ENCODE measurements at places on chromosomes 12 and 14. TPM values are rescaled to one million over a fixed set of nuclear protein-coding genes. Genes with fewer than 3 reads are reported as not detected.

GRCh38 chr12:8844665-8845064 is 22.2 kb downstream of the A2ML1 start:
- no peak overlapping the region for H3K27ac ChIP-seq
- DNase-seq, result no peak
- no peak overlapping the region for H3K4me3 ChIP-seq
- no peaks in the 10 kb centered on the region for H3K4me1 ChIP-seq

DNA sequence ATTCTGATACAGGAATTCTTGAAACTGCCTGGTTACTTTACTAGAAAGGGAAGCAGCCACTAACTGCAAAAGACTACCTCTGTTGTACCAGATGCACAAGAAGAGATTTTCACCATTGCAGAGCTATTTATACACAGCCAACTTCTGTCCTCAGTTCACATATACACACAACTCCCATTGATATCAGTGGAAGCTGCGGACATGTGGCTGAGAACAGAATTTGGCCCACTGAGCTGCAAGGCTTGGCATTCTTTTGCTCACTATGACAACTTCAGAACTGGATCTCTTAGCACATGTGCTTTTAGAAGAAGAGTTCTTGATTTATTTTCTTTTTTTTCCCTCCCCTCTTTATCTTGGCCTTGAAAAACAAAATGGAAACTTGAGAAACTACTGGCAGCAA is 28.3 kb downstream of the PTPRO start:
- H3K4me3 ChIP-seq, result peak overlapping the region; percentile 1
- no peaks in the 10 kb centered on the region for H3K27me3 ChIP-seq
- peaks cover 4% of the 10 kb centered on the region for H3K4me1 ChIP-seq

IL26 gene
- total RNA-seq, result not detected

TPPP2 gene
- not detected for total RNA-seq

- no peak for DNase-seq
- H3K27me3 ChIP-seq, result no peaks in the 10 kb centered on the region
- no peak overlapping the region for H3K27ac ChIP-seq
- no peaks in the 10 kb centered on the region for H3K4me1 ChIP-seq
- no peaks in the 10 kb centered on the region for H3K36me3 ChIP-seq
Measured at GRCh38 chr12:21296751-21297406, 37.8 kb downstream of the SLCO1A2 start.

MYO1A gene
- total RNA-seq, result not detected

DNA sequence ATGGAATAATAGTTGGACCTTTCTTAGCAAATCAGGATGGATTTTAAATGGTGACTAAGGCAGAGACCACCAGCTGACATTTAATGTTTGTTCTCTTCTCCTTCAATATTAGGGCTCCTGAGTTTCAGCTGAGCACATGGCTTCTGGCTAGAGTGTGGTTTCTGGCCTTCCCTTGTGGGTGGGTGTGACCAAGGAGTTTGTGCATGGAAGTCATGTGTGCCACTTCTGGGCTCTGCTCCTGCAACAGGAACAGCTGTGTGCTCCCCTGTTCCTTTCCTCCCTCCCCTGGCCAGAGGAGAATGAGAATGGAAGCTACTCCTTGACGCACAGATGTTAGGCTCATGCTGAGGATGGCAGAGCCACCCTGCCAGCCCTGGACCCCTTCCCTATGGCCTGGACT is 44.2 kb downstream of the CCDC175 start:
- H3K27me3 ChIP-seq, result no peaks in the 10 kb centered on the region
- H3K36me3 ChIP-seq, result no peaks in the 10 kb centered on the region
- no peaks in the 10 kb centered on the region for H3K4me1 ChIP-seq
- no peak overlapping the region for H3K4me3 ChIP-seq
- no peak overlapping the region for H3K27ac ChIP-seq

DNA sequence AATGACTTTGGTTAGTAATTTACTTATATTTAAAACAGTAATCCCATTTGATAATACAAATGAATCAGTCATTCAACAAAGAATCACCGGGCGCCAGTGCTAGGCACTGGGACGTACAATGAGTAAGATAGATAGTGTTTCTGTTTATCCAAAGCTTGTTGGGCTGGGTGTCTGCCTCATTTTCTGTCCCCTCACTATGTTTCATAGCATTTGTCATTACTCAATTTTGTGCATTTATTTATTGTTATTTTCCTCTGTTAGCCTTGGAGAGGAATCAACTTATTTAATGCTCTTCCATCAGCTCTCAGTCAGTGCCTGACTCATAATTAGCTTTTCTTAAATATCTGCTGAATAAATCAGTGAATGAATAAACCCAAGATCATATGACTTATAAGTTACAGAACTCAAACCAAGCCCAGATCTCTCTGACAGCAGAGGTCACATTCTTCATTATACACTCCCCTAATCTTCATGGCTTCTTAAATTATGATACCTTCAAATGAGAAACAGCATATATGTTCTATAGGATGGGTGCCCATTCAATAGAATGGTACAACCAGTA is 86.2 kb downstream of the TSPAN8 start:
- no peaks in the 10 kb centered on the region for H3K4me1 ChIP-seq
- no peak for DNase-seq
- no peak overlapping the region for H3K27ac ChIP-seq
- no peaks in the 10 kb centered on the region for H3K36me3 ChIP-seq
- no peaks in the 10 kb centered on the region for H3K27me3 ChIP-seq
- H3K4me3 ChIP-seq, result no peak overlapping the region

FIGNL2 gene
- total RNA-seq, result not detected

- no peaks in the 10 kb centered on the region for H3K27me3 ChIP-seq
- H3K27ac ChIP-seq, result no peak overlapping the region
- DNase-seq, result no peak
- no peak overlapping the region for H3K4me3 ChIP-seq
Measured at GRCh38 chr12:69397978-69398377, 38.4 kb downstream of the YEATS4 start.

GRCh38 chr12:32558903-32559302 is 120.2 kb upstream of the DNM1L start:
- no peaks in the 10 kb centered on the region for H3K27me3 ChIP-seq
- H3K4me1 ChIP-seq, result peaks cover 8% of the 10 kb centered on the region
- DNase-seq, result no peak
- H3K4me3 ChIP-seq, result peak overlapping the region; percentile 6
- H3K36me3 ChIP-seq, result peaks cover 8% of the 10 kb centered on the region

GRCh38 chr14:33879684-33880286 is 71.1 kb downstream of the EGLN3 start:
- H3K4me1 ChIP-seq, result no peaks in the 10 kb centered on the region
- H3K27me3 ChIP-seq, result no peaks in the 10 kb centered on the region
- no peaks in the 10 kb centered on the region for H3K36me3 ChIP-seq

DNA sequence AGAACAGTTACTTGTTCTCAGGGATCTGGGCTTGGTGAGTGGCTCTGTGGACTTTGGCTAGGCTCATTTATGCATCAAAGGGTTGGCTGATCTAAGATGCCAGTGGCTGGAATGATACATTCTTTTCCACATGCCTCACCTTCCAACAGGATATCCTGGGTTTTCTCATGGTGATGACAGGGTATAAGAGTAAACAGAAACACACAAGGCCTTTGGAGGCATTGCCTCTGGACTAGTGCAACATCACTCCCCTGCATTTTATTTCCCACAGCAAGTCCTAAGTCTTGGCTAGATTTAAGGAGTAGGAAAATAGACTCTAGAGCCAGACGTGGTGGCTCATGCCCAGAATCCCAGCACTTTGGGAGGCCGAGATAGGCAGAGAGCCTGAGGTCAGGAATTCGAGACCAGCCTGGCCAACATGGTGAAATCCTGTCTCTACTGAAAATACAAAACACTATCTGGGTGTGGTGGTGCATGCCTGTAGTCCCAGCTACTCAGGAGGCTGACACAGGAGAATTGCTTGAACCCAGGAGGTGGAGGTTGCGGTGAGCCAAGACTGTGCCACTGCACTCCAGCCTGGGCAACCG is 47.9 kb downstream of the RPH3A start:
- no peaks in the 10 kb centered on the region for H3K36me3 ChIP-seq
- no peaks in the 10 kb centered on the region for H3K27me3 ChIP-seq
- H3K4me1 ChIP-seq, result no peaks in the 10 kb centered on the region
- no peak overlapping the region for H3K4me3 ChIP-seq

DNA sequence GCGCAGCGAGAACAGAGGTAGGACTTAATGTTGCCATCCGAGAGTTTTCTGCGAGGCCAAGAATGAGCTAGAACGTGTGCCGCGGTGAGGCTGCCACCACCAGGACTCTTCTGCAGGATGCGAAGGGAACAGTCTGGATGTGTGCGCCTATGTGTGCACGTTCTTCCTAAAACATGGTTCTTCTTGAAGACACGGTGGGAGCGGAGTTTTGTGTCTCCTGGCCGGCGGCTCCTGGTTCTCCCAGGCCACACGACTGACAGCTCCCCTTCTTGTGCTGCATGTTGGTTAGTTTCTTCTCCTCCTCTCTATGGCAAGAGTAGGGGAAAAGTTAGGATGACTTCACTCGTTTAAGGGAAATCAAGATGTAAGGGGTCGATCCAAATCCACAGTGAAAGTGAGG is 56.2 kb upstream of the CORO1C start:
- peak overlapping the region; percentile 52 for H3K27ac ChIP-seq
- DNase-seq, result no peak
- peaks cover 6% of the 10 kb centered on the region for H3K4me1 ChIP-seq
- H3K4me3 ChIP-seq, result no peak overlapping the region
- H3K27me3 ChIP-seq, result no peaks in the 10 kb centered on the region

DDN gene
- not detected for total RNA-seq

DNA sequence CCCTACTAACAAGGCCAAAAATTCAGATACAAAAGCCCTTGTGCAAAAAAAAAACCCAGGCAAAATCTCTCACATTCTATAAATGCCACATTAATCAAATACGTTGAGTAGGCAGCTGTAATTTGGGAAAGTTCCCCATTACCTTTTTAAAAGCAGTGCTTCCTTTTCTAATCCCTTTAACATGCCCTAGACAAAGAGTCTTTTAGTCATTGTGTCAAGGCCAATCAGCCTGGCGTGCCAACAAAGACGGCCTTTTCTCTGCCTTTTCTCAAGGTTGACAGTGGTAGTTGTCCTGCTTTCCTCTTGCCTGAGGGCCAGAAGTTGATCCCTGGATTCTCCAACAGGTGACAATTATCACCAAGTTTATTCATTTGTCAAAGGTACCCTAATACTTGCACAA is 62.5 kb upstream of the METAP2 start:
- no peaks in the 10 kb centered on the region for H3K27me3 ChIP-seq
- DNase-seq, result no peak
- H3K27ac ChIP-seq, result no peak overlapping the region
- H3K4me3 ChIP-seq, result no peak overlapping the region

PPP1R1A gene
- 28.7 TPM for total RNA-seq

- H3K27me3 ChIP-seq, result no peaks in the 10 kb centered on the region
- H3K4me3 ChIP-seq, result no peak overlapping the region
Measured at GRCh38 chr14:85325134-85326017, 204.6 kb upstream of the FLRT2 start.

DNA sequence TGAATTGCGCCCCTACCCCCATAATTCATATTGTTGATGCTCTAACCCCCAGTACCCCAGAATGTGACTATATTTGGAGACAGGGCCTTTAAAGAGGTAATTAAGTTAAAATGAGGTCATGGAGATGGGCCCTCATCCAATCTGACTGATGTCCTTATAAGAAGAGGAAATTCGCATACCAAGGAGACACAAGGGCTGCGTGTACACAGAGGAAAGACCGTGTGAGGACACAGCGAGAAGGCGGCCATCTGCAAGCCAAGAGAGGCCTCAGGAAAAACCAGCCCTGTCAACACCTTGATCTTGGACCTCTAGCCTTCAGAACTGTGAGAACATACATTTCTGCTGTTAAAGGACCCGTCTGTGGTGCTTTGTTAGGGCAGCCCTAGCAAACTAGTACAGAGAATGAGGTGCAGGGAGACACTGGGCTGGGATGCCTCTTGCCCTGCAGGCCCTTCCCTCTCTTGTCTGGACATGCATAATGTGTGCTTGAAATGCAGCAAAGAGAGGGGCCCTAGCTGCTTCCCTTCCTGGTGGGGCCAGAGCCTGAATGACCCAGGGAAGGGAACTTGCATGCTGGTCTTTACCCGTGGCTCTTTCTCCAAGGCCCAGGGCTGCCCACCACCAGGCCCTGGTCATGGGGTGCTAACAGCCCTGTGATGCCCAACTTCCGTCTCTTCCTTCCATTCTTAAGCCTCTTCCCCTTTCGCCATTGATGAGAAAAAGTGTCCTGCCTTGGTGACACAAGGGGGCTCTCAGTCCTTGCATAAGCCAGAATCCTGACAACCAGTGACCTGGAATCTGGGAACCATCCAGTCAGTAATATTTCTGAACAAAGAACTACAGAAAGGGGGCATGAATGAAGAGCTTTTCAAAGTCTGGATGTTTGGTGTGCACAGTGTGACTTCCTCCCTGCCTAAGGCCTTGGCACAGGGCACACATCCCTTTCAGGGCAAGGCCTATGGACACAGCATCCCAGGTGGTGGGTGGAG is 50.0 kb upstream of the GPATCH2L start:
- DNase-seq, result no peak
- no peak overlapping the region for H3K4me3 ChIP-seq
- H3K36me3 ChIP-seq, result no peaks in the 10 kb centered on the region
- no peak overlapping the region for H3K27ac ChIP-seq
- no peaks in the 10 kb centered on the region for H3K27me3 ChIP-seq

GRCh38 chr12:45290216-45290605 is 74.3 kb downstream of the ANO6 start:
- no peak overlapping the region for H3K4me3 ChIP-seq
- H3K36me3 ChIP-seq, result no peaks in the 10 kb centered on the region
- DNase-seq, result no peak
- no peaks in the 10 kb centered on the region for H3K27me3 ChIP-seq
- peaks cover 30% of the 10 kb centered on the region for H3K4me1 ChIP-seq

- H3K36me3 ChIP-seq, result no peaks in the 10 kb centered on the region
- no peaks in the 10 kb centered on the region for H3K27me3 ChIP-seq
- no peak overlapping the region for H3K4me3 ChIP-seq
- H3K27ac ChIP-seq, result no peak overlapping the region
- no peaks in the 10 kb centered on the region for H3K4me1 ChIP-seq
- no peak for DNase-seq
Measured at GRCh38 chr12:115468087-115468510, 784.1 kb upstream of the TBX3 start.

DNA sequence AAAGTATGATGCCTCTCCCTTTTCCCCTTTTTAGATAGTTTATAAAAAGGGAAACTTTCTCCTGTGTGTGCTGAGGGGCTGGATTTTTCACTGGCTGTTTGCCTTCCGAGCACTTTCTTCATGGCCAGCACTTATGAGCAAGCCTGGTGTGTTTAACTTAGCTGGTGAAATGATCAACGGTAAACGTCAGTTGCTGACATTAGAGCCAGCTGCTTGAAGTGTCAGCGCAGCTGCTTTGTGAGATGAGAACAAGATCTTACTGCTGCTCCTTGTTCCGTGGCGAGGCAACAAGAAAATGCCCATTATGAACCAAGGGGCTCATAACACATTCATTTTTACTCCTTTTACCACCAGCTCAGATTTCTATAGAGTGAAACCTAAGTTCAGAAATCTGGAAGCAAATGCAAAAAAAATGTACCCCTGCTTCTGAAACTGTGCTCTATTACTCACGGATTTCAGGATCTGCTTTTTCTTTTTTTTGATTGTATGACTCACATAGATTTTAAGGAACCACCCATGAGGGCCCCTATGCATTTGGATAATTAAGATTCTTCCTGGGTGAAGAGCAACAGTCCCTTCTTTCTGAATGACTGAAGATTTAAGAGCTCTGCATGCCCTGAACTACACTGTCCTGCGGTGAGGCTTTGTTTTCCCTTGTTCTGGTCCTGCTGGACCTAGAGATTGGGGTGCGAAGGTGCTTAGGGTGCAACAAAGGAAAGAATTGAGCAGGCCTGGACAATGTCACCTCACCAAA is 74.3 kb upstream of the CPM start:
- DNase-seq, result no peak
- no peaks in the 10 kb centered on the region for H3K27me3 ChIP-seq
- H3K36me3 ChIP-seq, result no peaks in the 10 kb centered on the region
- H3K4me1 ChIP-seq, result no peaks in the 10 kb centered on the region
- H3K27ac ChIP-seq, result no peak overlapping the region

GRCh38 chr12:5868625-5869295 is 76.3 kb downstream of the ANO2 start:
- H3K4me1 ChIP-seq, result no peaks in the 10 kb centered on the region
- no peak overlapping the region for H3K4me3 ChIP-seq
- H3K27ac ChIP-seq, result no peak overlapping the region
- no peak for DNase-seq
- no peaks in the 10 kb centered on the region for H3K36me3 ChIP-seq
